ENCODE measurements at places on chromosomes 7 and 10. TPM values are rescaled to one million over a fixed set of nuclear protein-coding genes. Genes with fewer than 3 reads are reported as not detected.

- DNase-seq, result no peak
Measured at GRCh38 chr10:46227936-46228562, 58.7 kb upstream of the ANTXRL start.

- no peak for DNase-seq
Measured at GRCh38 chr10:68362590-68362989, 29.9 kb upstream of the PBLD start.

- peak; percentile 49 for DNase-seq
Measured at GRCh38 chr7:90595801-90596670, at the start of gene CDK14. CDK14 (plus strand) TSS chr7:90596321; CDS start chr7:90596628, 307 bp downstream.

DNA sequence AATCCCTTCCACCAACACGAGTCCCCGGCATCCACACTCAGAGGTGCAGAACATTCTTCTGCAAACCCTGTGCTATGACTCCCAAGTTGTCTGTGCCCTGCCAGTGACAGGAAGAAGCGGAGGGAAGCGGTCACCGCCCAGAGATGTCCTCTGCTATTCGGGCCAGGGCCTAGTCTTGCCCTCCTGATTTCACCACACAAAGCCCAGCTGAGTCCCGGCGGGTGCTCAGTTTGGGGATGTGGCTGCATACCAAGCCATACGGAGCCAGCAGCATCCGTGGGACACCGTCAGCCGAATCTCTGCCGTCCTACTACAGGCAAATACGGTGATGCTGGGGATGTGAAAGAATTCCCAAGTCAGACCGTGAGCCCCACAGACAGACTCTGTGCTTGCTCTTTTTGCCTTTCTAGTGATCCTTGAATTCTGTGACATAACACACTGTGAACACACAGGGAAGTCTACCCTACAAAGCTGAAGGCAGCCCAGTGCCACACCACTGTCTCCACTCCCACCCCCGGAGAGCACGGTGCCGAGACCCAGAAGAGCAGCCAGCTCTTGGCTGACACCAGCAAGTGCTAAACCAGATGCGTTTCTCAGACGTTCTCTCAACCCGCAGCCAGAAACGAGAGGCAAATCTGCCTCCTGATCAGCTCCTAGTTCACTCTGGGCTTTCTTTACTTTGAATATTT is 2.0 kb downstream of the STK32C start:
- DNase-seq, result no peak

DNA sequence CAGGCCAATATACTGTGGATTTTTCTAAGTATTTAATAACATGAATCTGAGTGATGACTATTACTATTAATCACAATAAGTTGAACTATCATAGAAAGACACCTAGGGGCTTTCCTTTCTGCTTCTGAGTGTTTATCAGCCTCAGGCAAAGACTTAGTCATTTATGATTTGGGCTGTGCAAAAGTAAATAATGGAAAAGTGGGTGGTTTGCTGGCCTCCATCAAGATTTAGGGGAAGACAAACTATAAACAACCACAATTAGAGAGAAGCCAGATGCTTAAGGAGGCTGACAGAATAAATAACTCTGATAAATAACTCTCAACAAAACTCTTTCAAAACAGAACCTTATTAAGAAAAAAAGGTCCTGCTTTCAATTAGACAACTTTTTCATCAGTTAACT is 64.7 kb downstream of the MACC1 start:
- DNase-seq, result peak; percentile 74

DNA sequence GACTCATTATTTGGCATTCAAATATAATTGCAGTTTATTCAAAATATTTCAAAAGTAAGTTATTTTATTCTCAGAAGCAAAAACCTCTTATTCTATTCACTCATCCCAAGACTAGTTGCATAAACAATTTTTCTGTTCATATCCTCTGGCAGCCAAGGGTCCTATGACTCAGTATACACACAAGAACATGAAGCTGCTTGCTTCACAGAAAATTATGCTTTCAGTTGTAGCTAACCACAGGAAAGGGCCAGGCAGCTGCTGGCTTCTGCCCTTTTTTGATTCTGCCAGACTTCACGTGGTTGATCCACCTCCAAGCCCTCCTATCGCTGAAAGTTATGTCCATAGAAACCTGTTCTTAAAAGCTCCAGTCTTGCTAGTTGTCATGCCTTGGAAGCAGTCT is 108.8 kb downstream of the ABCA13 start:
- peak; percentile 71 for DNase-seq

DNA sequence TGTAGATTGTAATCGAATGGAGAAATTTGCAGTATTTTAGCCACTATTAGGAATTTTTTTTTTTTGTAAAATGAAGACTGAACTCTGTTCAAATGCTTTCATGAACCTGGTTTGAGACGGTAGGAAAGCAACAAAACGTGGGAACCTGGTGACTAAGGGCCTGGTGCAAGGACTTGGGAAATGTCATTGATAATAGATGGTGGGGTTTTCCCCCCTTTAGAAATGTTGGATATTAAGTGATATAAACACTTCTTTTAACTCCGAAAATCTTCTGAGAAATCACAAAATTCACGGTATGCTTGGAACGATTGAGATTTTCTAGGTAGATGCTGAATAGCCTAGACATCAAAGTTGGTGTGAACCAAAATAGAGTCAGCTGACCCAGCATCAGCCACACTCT is 6.4 kb downstream of the IFIT2 start:
- DNase-seq, result no peak

- DNase-seq, result no peak
Measured at GRCh38 chr7:147436718-147437117, 1153.8 kb upstream of the C7orf33 start.

- no peak for DNase-seq
Measured at GRCh38 chr7:124366118-124366517, 333.3 kb upstream of the TMEM229A start.

- peak; percentile 45 for DNase-seq
Measured at GRCh38 chr7:42189535-42189934, 47.5 kb downstream of the GLI3 start.

DNA sequence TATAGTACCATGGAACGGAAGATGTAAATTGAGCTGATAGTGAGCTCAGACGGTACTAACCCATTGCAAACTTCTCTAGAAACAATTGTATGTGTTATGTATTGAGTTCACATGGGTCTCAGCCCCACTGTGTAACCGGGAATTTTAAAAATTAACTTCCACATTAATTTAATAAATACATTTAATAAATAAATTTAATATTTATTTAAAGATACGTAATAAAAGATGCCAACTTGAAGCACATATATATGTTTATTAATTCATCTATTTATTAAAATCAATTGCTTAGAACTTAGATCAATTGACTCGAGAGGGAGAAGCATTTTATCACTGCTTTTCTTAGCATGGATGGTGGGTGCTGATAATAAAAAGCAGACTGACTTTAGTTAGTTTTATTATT is 170.1 kb upstream of the NPVF start:
- no peak for DNase-seq

GRCh38 chr10:126097558-126098225 is 201.3 kb downstream of the FANK1 start:
- DNase-seq, result peak; percentile 26

- DNase-seq, result no peak
Measured at GRCh38 chr10:375815-376505, 240.7 kb downstream of the ZMYND11 start.

DNA sequence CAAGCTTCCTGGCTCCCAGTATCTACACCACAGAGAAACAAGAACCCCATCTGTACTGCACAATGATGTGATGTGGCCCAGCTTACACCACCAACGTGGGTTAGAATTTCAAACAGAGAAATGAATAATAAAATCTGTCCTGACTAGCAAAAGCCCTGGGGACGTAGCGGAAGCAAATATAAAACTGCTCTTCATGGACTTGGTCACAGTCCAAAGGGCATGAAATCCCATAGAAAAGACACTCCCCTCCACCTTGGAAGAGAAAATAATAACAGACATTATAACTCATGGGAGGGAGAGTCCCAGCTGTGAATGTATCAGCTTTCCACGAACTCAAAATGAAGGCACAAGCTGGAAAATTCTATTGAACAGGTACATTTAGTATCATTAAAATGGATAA is 205.3 kb upstream of the GALNT17 start:
- no peak for DNase-seq

DNA sequence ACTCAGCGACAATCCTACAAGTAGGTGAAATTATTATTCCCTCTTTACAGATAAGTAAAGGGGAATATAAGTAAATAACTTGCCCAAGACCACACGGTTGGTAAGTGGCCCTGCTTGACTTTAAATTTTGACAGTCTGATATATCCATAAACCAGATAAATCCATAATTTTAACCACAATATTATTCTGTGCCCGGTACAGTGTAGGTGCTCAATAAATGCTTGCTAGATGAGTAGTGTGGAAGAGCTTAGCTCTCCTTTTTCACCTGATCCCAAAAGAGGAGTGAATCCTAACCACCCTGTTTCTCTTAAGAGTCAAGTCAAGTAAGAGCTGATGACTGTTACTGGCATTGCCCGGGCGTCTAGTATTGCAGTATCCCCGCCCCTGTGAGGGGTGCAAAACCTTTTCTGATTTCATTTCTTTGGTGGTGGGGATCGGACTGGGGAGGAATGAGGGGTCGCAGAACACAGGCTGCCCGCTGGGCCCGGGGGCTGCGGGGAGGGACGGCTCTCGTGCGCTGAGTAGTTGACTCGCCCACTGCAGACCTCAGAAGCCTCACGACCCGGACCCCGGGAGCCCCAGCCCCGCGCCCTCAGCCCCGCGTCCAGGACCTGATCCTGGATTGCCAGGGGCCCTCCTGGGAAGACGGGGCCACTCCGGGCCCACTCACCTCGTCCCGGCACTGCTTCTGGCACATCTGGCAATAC is 490 bp downstream of the KIN start:
- DNase-seq, result peak; percentile 20

DNA sequence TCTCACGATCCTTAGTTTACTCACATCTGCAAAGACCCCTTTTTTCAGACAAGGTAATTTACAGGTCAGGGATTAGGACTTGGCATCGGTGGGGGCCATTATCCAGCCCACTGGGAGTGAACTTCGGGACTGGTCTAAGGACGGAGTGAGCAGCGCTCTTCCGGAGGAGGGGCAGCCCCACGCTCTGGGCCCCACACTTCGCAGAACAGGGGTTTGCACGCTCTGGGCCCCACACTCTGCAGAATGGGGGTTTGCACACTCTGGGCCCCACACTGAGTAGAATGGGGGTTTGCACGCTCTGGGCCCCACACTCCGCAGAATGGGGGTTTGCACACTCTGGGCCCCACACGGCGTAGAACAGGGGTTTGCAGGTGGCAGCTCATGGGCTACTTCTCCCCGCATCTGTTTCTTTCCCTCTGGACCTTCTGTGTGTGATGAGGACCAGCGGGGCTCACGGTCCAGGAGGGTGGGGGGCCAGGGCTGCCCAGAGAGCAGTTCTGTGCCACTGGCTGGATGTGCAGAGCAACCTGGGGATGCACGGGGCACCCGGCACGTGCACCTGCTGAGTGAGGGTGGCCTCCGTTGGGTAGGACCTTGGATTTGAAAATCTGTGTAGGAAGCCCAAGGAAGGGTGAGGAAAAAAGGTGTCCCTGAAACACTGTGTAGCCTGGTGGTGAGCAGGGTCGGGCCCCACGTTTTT is 134.8 kb downstream of the WDR37 start:
- DNase-seq, result no peak

DNA sequence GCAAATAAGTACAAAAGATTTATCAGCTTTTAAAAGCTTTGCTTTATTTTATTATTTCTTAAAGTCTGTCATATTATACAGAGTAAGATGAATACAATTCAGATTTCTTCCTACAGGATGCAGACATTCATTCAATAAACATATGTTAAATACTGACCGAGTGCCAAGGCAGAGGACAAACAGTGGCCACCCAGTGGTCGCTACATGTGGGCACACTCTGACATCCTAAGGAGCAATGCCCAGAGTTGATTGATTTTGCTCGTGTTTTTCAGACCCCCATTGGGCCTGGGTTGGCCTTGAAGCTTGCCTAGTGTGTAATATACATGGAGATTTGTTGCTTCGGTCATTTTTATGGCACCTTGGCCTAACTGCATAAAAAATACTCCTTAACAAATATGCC is 201.2 kb downstream of the CCDC3 start:
- DNase-seq, result no peak

DNA sequence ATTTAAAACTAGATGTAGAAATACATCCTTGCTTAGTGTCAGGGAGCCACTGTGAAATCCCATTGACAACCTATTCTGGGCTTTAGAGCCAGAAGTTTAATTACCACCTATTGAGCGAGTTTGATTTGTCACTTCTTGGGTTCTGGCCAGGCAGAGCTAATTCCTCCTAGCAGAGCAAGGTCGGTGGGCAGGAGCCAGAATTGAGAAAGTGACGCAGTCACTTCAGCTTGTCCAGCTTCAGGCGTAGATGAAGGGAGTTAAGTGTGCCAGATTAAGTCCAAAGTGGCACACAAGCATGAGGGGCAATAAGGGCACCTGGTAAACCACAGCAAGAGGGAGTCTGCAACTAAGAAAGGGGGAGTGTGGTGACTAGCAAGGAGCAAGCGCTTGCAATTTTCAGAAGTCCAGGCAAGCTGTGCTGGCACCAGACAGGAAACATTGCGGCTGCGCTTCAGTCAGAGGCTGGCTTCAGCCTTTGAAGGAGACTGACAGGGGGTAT is 119.4 kb downstream of the ST7 start:
- peak; percentile 37 for DNase-seq

GRCh38 chr10:15202639-15203038 is 34.1 kb upstream of the NMT2 start:
- DNase-seq, result no peak

GRCh38 chr10:30379983-30380382 is 30.9 kb upstream of the MTPAP start:
- DNase-seq, result no peak

- DNase-seq, result no peak
Measured at GRCh38 chr10:124425227-124425962, 6.7 kb upstream of the OAT start.

DNA sequence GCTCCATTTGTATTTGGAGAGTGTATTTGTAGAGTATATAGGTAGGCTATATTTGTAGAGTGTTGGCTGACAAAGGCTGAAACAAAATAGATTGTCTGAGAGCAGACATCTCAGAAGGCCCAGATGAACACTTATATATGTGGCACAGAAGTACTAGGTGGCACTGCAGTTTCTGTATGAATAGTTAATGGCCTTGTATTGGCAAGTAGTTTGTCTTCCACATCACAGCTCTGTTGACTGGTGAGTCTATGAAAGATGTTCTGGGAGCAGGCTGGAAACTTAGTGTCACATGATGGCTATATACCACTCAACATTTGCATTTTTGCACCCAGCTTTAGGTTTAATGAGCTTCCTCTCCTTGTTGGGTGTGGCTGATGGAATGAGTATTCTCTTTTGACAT is 51.9 kb downstream of the CCNY start:
- no peak for DNase-seq

Gene FAM237B
- total RNA-seq, result not detected

Gene SDK1
- 0.68 TPM for total RNA-seq

Gene OR2A5
- total RNA-seq, result not detected

Gene LEP
- not detected for total RNA-seq

Gene HHEX
- total RNA-seq, result 0.60 TPM

Gene HMX3
- total RNA-seq, result not detected

Gene GRM8
- not detected for total RNA-seq

Gene PYROXD2
- 2.0 TPM for total RNA-seq

Gene PKD2L1
- total RNA-seq, result not detected

Gene ACSM6
- not detected for total RNA-seq

Gene FAM25A
- total RNA-seq, result not detected

Gene ZNF248
- total RNA-seq, result 5.9 TPM

Gene VWA2
- total RNA-seq, result not detected
